ENCODE measurements at places on chromosomes 2 and 18.

DNA sequence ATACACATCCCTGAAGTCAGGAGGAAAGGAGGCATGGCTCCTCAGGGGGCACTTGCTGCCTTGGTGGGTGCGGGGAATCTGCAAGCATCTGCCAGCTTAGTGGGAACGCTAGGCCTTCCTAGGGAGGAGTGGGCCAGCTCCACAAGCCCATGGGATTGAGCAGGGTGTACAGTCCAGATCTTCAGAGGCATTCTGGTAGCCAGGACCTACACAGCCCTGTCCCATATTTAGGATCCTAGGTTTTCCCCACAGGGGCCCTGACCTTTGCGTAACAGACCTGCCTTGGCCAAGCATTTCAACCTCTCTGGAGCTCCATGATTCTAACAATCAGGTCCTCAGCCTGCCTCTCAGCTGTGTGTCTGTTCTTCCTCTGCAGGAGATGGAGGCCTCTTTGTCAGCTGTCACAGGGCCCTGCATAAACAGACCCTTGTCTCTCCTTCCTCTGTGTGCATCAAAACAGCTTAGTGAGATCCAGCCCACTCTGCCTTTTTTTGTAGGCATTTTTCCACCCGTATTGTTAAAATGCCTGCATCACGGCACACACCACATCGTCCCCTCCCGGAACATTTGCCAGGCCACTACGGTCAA is 140.2 kb upstream of the NDUFV2 start:
- no peak for DNase-seq

DNA sequence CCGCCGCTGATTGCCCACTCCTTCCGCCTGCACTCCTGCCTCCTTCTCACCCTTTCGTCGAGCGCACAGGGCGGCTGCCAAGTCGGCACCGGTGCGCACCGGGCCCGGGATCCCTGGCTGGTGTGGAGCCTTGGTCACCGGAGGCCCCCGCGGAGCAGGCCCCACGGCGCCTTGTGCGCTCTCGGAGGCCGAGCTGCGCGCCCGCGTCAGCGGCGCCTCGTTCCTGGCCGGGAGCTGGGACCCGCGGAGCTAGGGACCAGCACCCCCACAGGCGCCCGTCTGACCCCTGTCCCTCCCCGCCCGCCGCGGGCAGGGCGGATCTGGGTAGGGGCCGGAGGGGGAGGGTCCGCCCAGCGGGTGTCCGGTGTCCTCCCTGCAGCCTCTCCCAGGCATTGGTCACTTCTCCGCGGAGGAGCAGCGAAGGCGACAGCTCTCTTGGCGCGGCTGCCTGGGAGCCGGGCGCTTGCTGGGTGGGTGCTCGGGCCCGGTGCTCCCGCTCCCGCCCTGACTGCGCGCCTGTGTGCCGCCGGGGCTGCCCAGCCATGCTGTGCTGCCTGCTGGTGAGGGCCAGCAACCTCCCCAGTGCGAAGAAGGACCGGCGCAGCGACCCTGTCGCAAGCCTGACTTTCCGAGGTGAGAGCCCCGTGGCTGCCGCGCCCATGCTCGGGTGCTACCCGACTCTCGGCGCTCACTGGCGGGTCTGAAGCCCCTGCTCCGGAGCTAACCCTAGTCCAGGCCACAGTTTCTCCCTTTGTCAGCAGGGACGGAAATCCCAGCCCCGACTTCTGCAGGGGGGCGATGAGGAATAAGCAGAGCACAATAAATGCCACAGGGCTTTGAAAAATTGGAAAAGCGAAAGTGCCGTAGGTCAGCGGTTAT is 13.2 kb downstream of the DYSF start:
- peak; percentile 17 for DNase-seq

DNA sequence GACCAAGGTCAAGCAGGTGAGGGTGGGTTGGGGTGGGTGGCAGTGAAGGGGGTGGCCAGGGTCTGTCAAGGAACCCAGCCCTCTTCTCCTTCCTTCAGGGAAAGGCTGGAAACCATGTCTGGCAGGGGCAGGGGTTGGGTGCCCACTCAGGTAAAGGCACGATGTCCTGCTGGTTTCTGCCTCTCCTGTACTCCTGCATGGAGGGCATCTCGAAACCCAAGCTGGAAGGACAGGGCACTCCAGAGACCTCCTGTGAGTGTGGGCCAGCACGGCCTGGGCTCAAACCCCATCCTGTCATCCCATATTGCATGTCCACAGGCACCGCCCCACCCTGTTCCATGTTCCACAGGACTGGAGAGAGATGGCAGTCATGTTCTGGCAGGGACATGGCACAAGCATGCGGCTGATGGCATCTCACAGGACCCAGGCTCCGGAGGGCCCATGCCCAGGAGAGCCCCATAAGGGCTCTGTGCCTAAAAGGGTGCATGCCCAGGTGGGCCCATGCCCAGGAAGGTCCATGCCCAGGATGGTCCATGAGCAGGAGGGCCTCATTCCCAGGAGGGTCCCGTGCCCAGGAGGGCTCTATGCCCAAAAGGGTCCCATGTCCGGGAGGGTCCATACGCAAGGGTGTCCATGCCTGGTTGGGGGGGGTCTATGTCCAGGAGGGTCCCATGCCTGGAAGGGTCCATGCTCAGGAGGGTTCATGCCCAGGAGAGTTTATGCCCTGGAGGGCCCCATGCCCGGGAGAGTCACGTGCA is 6.4 kb downstream of the GPR35 start:
- no peak for DNase-seq

- DNase-seq, result no peak
Observed at GRCh38 chr2:88239781-88240180, 69.6 kb downstream of the THNSL2 start.

DNA sequence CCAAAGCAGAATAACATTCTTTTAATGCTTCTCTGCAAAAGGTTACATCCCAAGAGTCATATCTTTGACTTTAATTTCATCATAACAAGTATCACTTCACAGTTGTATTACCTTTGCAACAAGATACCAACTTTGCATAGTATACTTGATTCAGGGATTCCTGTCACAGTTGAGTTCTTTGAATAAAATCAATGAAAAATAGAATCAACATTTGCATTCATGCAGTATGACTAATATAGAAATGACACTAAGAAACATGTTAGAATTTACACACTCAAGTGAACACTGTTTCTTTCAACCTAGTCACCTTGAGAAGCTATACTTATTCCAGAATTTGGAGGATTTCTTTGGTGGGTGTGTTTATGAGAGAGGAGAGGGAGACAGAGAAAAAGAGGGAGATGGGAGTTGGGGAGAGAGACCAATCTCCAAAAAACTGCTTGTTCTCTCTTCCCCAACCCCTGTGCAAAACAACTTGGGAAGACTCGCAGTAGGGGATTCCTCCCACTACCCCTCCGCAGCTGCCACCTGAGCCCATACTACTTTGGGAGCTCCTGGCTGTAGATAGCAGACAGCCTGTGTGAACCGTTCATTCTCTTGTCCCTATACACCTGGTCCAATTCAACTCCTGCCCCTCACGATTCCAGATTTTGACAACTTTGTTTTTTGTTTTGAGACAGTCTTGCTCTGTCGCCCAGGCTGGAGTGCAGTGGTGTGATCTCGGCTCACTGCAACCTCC is 57.7 kb downstream of the PELI1 start:
- DNase-seq, result no peak

GRCh38 chr18:42712065-42712464 is 403.4 kb downstream of the RIT2 start:
- DNase-seq, result no peak

GRCh38 chr18:25278394-25278793 is 73.6 kb downstream of the ZNF521 start:
- DNase-seq, result no peak

- no peak for DNase-seq
Observed at GRCh38 chr2:138035608-138036217, 71.4 kb downstream of the HNMT start.

- DNase-seq, result no peak
Observed at GRCh38 chr2:201151127-201151981, 31.6 kb upstream of the CASP10 start.

GRCh38 chr2:219638948-219639755 is 11.7 kb downstream of the SLC4A3 start:
- no peak for DNase-seq

DNA sequence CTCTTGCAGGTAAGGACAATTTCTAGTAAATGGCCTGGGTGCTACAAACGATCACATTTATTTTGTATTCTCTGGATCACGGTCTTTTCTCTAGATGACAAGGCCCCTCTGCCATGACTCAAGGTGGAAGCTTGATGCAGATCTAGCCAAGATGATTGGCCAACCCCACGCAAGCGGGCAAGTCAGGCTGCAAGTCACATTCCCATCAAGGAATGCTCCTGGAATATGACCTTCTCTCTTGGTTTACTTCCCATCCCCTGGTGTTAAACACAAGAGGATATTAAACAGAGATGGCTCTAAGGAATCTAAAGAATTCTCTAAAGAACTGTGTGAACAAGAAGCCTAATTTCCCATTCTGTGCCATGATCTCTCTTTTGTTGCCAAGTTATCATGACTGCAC is 97.3 kb upstream of the SERPINE2 start:
- DNase-seq, result no peak

GRCh38 chr18:10792181-10792580 is 266.4 kb downstream of the NAPG start:
- DNase-seq, result no peak

GRCh38 chr2:228105526-228106250 is 75.8 kb downstream of the SPHKAP start:
- DNase-seq, result no peak

GRCh38 chr2:145194673-145195072 is 674.8 kb upstream of the ZEB2 start:
- DNase-seq, result no peak

- no peak for DNase-seq
Observed at GRCh38 chr18:49023271-49023937, 72.6 kb upstream of the SMAD7 start.

- no peak for DNase-seq
Observed at GRCh38 chr2:61335187-61335586, 135.7 kb downstream of the USP34 start.

DNA sequence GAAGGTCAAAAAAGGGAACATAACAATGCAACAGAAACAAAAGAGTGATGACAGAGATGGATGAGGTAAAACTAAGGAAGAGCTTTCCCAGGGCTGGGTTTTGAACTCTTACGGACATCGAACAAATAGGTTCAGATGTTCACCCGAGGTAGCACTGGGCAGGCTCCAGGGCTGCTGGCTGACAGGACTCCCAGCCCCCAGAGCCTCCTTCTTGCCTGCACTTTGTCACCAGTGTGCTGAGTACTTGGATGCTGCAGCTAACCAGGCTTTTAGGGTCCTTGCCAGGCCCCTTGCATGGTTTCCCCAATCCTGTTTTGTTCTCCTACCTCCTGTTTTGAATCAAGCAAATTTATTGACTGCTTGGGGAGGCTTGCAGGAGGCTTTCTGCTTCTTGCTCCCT is 322.9 kb downstream of the DYSF start:
- DNase-seq, result no peak

- DNase-seq, result no peak
Observed at GRCh38 chr2:132415915-132416722, 486 bp upstream of the GPR39 start.

DNA sequence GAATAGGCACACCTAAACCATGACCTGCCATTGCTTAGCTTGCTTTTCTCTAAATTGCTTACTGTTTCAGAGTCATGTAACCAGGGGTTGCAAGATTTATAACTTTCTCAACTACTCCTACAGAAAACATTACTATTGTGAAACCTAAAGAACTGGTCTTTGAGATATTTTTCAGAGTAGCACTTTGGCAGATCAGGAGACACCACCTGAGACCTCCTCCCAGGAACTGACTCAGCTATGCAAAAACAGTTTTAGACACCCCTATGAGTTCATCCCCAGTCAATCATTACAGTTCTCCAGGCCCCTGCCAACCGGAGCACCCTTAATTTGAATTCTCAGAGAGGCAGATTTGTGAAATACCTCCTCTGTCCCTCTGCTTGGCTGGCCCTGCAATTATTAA is 80.3 kb downstream of the MBOAT2 start:
- DNase-seq, result no peak

DNA sequence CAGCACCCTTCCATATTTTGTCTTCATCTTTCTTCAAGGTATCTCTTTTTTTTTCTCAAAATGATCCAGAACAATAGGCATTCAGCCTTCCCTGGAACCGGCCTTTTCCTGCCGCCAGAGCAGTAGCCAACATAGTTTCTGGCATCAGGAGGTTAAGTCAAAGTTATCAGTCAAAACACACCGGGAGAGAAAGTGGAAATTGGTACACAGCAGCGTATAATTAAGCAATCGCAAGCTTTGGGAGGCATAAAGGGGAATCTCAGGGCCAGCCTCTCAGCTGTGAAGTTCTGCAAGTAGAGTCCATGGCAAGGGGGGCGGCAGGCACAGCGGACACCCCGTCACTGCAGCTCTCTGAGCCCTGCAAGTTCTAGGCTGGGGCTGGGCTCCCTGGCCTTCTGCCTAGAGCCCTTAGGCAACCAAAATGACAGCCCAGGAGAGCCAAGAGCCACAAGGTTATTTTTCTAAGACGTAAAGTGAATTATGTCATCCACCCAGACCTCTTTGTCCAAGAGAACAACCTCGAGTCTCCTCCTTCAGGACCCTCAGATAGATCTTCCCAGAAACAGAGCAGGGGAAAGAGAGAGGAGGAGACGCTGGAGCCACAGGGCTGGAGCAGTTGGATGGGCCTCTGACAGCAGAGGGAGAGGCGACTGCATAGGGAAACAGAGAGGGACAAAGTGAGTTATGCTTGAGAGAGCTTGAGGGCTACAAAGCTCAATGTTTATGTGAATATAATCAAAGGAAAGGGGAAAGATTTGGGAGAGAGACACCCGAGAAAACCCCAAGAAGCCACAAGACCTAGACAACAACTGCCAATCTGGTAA is 114.7 kb downstream of the BCL2L11 start:
- no peak for DNase-seq

- no peak for DNase-seq
Observed at GRCh38 chr18:57249179-57249578, 102.3 kb downstream of the BOD1L2 start.

GRCh38 chr2:39069136-39069515 is 51.7 kb downstream of the SOS1 start:
- peak; percentile 6 for DNase-seq

GRCh38 chr2:179898873-179899272 is 37.5 kb upstream of the ZNF385B start:
- DNase-seq, result no peak

GRCh38 chr18:34909637-34910364 is 131.4 kb upstream of the MAPRE2 start:
- DNase-seq, result no peak

DNA sequence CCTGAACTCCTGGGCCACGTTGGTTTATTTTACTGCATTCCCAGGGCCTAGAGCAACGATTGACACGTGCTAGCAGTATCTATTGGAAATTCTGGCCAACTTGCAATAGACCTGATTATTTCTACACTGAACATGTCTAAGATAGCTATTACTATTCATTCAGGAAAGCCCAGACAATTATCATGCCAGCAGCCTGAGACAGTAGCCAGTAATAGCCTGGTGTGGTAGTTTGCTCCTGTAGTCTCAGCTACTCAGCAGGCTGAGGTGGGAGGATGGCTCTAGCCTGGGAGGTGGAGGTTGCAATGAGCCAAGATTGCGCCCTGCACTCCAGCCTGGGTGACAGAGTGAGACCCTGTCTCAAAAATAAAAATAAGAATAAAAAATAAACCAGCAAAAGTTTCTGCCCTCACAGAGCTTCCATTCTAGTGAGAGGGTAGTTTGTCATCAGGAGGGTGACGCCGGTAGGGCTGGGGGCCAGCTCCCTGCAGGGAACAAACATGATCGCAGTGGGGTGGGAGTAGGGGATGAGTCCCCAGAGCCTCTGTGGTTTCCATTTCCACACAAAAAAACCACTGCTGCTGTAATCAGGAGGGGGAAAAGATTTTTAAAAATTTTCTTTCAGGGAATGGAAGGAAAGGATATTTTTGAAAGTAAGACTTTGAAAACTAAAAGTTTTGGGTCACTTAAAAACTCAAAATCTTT is 4.3 kb downstream of the CASP8 start:
- DNase-seq, result no peak

All from activated T-cell treated with anti-CD3 and anti-CD28 coated beads, Interleukin-2, amount 50 U/mL, for 72 hours (primary cell).